ENCODE measurements at places on chromosomes 12 and 14. TPM values are rescaled to one million over a fixed set of nuclear protein-coding genes. Genes with fewer than 3 reads are reported as not detected.

Gene PAX9
- total RNA-seq = 0.38 TPM

Gene MGAT4C
- 3.2 TPM for total RNA-seq

Gene PTPN6
- total RNA-seq = 5.1 TPM

Gene PDE3A
- total RNA-seq = 72.1 TPM

Gene CLBA1
- 9.3 TPM for total RNA-seq

Gene CLEC4C
- not detected for total RNA-seq

Gene PKP2
- 24.0 TPM for total RNA-seq

Gene CCDC38
- total RNA-seq = 0.27 TPM

Gene VRTN
- total RNA-seq = not detected

Gene INSM2
- total RNA-seq = 24.3 TPM

Gene DDIT3
- 37.2 TPM for total RNA-seq

Gene EXOC3L4
- 0.16 TPM for total RNA-seq

Gene C14orf39
- 8.5 TPM for total RNA-seq

Gene ASPG
- total RNA-seq = 2.4 TPM

Gene KRT3
- total RNA-seq = 5.7 TPM

Gene ESRRB
- total RNA-seq = 4.3 TPM

Gene PLBD1
- 13.8 TPM for total RNA-seq

All from camera-type eye (tissue), 1 donor.